ENCODE measurements at places on chromosomes 12 and 14.

DNA sequence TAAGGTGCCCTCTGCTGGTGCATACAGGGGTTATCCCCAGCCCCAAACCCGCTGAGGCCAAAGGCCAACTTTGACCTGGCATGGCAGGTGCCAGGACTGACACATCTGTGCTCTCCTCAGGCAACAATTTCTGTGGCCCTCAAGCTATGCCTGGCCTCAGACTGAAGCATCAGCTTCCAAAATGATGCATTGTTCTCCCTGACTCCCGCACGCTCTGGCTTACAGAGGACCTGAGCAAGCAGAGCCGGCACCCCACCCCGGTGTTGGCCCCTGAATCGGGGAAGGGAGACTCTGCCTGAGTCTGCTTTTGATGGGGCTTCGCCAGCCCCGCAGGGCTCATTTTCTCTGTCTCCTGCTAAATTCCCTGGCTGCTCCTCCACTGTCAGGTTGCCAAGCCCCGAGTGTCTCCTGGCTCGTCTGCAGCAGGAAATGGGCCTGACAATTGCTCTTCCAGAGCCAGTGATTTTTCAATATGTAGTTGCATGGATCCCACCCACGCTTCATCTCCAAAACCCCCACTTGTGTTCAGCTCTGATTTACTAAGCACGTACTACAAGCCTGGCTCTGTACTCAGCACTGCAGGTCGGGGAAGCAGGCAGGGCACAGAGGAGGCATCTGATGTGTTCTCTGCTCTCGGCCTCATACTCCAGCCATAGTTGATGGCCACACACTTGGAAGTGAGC is 126.1 kb downstream of the SLC38A6 start:
- no peak overlapping the region for H3K27ac ChIP-seq
- DNase-seq = no peak
- no peaks in the 10 kb centered on the region for H3K27me3 ChIP-seq
- no peaks in the 10 kb centered on the region for H3K36me3 ChIP-seq
- H3K4me1 ChIP-seq = no peaks in the 10 kb centered on the region

GRCh38 chr12:109934026-109934425 is 34.0 kb downstream of the TCHP start:
- no peaks in the 10 kb centered on the region for H3K36me3 ChIP-seq
- H3K4me3 ChIP-seq = no peak overlapping the region
- no peaks in the 10 kb centered on the region for H3K27me3 ChIP-seq
- peaks cover 15% of the 10 kb centered on the region for H3K4me1 ChIP-seq
- no peak overlapping the region for H3K27ac ChIP-seq

GRCh38 chr12:107372229-107372658 is 278.9 kb upstream of the CRY1 start:
- H3K36me3 ChIP-seq = no peaks in the 10 kb centered on the region
- no peak overlapping the region for H3K27ac ChIP-seq
- no peaks in the 10 kb centered on the region for H3K4me1 ChIP-seq
- no peaks in the 10 kb centered on the region for H3K27me3 ChIP-seq
- no peak overlapping the region for H3K4me3 ChIP-seq
- no peak for DNase-seq

- no peak overlapping the region for H3K27ac ChIP-seq
- H3K27me3 ChIP-seq = no peaks in the 10 kb centered on the region
- H3K4me3 ChIP-seq = no peak overlapping the region
These were observed 78.7 kb upstream of the ZDHHC17 start for GRCh38 chr12:76685246-76685678.

GRCh38 chr12:57888409-57889157 is 42.1 kb upstream of the CTDSP2 start:
- peak; percentile 45 for DNase-seq
- peak overlapping the region; percentile 86 for H3K27ac ChIP-seq
- peaks cover 44% of the 10 kb centered on the region for H3K4me1 ChIP-seq
- no peaks in the 10 kb centered on the region for H3K27me3 ChIP-seq
